ENCODE measurements at places on chromosomes 16 and 17.
A peak's percentile ranks its signal among the peaks of the same experiment; 100 is the strongest.

DNA sequence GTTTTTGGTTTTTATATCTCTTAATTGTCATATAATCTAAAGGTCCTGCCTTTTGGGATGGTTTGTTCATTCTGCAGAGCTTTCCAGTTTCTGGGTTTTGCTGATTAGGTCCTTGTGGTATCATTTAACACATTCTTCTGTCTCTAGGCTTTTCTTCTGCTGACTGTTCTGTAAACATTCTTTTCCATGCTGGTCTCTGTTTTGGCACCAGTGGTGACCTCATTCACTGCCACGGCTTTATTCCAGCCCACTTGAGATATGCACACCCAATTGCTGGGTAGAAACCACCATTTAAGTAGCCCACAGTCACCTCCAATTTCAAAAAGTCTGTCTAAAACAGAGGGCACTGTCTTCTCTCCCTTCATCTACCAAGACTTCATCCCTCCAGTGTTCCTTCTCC lies 31.1 kb upstream of the COX10 start:
- no peak overlapping the region for H3K4me3 ChIP-seq
- H3K27ac ChIP-seq, result no peak overlapping the region
- H3K36me3 ChIP-seq, result no peaks in the 10 kb centered on the region
- H3K27me3 ChIP-seq, result no peaks in the 10 kb centered on the region

DNA sequence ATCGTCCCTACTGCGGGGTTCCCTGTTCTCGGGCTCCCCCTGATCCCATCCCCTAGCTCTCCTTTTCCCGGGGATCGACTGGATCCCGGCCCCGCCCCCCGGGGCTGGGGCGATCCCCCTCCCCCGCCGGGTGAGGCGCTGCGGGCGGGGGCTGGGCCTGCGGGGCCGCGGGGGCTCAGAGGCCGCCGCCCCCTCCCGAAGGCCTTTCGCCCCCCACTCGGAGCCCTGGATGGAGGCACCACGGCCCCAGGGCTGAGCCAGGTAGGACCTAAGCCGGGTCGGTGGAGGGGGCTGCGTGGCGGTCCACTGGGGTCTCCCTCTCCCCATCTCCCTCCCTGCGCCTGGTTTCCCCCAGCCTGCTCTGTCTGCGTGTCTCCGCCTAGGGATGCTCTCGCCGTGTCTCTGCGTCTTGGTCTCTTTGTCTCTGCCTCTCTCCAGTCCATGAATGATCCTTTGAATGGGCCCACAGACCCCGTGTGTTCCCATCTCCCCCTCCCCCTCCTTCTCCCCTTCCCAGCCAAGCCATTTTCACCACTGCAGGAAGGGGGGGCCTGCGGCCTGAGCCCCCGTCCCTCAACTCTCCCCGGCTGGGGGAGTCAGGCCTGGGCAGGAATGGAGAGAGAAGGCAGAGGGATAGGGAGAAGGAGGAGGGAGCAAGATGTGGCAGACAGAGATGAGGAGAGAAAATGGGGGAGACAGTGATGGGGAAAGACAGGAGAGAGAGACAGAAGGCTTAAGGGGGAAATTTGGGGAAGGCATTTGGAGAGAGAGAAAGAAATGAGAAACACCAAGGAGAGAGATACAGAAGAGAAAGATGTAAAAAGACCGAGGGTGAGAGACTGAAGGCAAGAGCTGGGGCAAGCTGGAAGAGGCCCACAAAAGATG lies 1.7 kb upstream of the TMEM256 start:
- no peaks in the 10 kb centered on the region for H3K36me3 ChIP-seq
- H3K4me3 ChIP-seq, result peak overlapping the region; percentile 63
- no peak for DNase-seq
- peaks cover 3% of the 10 kb centered on the region for H3K4me1 ChIP-seq
- no peaks in the 10 kb centered on the region for H3K27me3 ChIP-seq
- peak overlapping the region; percentile 57 for H3K27ac ChIP-seq

DNA sequence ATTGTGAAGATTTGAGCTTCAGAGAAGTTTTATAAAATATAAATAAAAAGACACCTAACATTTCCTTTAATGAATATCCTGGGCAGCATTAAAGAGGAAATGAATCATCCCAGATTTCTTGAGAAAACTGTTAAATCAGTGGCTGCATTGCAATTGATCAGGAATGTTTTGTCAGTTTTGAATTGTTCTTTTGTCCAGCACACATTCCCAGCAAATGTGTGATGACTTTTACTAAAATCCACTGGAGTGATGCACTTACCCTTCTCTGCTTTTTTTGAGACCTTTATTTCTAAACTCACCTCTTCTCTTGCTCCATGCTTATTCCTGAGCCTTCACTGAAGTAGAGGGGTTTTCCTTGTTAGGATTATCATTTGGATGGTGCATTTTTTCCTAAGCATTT lies 1307.2 kb downstream of the CDH8 start:
- no peak overlapping the region for H3K4me3 ChIP-seq
- H3K27me3 ChIP-seq, result no peaks in the 10 kb centered on the region
- no peak overlapping the region for H3K27ac ChIP-seq
- H3K36me3 ChIP-seq, result no peaks in the 10 kb centered on the region
- DNase-seq, result no peak

DNA sequence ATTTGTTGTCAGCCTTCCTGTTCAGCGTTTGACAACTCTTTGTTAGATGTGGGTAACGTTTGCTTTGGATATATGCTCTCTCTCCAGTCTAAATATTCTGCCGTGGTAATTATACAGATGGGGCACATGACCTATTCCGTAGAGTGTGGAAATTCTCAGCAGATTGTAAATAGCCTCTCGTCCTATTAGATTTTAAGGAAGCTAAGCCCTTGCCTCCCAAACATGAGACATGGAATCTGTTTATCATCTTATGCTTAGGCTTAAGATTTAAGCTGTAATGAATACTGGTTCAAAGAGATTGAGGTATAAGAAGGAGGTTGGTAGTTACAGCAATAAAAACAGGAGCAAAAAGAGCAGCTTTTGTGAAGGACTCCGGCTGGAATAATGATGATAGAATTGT lies 87.4 kb downstream of the RBFOX1 start:
- no peaks in the 10 kb centered on the region for H3K27me3 ChIP-seq
- no peak overlapping the region for H3K27ac ChIP-seq
- no peaks in the 10 kb centered on the region for H3K36me3 ChIP-seq
- DNase-seq, result no peak

Measured in Panc1 (cell line).